ENCODE measurements at places on chromosomes 2 and 18.
A peak's percentile ranks its signal among the peaks of the same experiment; 100 is the strongest.

- peak; percentile 54 for DNase-seq
These were observed 10.3 kb upstream of the CHST10 start for GRCh38 chr2:100427627-100428258.

- no peak for DNase-seq
These were observed 4.9 kb downstream of the KCNIP3 start for GRCh38 chr2:95301876-95302641.

- DNase-seq = no peak
These were observed 143.7 kb downstream of the LRATD1 start for GRCh38 chr2:14776216-14776615.

DNA sequence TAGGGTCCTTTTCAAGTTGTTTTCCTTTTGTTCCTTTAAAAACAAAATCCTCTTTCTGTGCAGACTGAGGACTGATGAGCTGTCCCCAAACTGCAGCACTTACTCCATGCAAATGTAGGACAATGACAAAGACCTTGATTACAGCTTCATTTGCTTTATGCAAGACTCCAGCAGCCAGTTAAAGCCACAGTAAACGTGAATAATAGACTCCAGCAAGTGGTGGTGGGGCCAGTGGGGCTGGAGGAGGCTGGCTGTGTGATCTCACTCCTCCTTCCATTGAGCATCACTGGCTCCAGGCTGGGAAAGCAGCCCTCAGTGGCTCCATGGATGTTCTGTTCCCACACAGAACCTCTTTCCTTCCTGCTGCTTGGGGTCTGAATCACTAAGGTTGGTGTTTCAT, 306.0 kb upstream of the CELF4 start:
- no peak for DNase-seq

- DNase-seq = no peak
These were observed 55.9 kb upstream of the EPAS1 start for GRCh38 chr2:46241344-46241743.

GRCh38 chr18:39208729-39209128, 1643.1 kb upstream of the CELF4 start:
- no peak for DNase-seq

- DNase-seq = no peak
These were observed 10.1 kb upstream of the GRHL1 start for GRCh38 chr2:9941196-9941995.

DNA sequence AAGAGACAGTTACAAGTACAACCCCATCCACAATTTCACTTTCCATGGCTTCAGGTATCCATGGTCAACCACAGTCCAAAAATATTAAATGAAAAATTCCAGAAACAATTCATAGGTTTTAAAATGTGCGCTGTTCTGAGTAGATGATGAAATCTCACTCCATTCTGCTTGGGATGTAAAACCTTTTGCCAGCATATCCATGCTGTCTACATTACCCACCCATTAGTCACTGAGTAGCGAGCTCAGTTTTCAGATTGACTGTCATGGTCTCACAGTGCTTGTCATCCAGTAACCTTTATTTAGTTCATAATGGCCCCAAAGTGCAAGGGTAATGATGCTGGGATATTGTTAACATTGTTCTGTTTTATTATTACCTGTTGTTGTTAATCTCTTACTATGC, 40.5 kb downstream of the SMAD4 start:
- no peak for DNase-seq

DNA sequence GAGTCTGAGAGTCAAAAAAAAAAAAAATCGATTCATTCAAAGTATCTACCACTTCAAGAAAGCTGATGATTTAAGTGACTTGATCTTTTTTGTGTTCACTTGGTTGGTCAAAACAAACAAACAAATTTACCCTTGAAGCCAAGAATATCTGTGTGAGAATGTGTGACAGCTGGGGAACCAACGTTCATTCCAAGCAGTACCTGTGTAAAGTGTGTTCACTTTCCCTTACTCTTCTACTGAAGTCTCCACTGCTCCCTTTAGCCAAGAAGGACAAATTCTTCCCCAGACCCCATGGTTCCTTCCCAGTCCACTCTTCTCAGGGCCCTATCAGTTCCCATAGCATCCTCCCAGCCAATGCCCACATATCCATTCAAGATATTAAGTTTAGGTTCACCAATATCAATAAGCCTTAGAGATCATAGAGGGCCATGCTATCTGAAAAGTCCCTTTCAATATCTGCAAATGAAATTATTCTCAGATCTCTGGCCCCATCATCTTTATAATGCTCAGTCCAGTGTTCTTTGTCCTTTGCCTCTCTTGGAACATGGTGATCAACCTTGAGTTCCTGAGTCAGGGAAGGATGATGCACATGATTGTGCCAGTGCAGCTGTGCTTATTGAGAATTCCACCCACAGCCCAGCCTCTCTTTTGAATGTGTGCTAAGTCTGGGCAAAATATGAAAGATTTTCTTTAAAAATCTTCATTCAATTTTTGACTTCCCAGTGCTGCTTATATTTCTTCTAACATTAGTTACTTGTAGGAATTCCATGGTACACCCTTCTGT, 82.8 kb upstream of the DTNA start:
- DNase-seq = no peak

DNA sequence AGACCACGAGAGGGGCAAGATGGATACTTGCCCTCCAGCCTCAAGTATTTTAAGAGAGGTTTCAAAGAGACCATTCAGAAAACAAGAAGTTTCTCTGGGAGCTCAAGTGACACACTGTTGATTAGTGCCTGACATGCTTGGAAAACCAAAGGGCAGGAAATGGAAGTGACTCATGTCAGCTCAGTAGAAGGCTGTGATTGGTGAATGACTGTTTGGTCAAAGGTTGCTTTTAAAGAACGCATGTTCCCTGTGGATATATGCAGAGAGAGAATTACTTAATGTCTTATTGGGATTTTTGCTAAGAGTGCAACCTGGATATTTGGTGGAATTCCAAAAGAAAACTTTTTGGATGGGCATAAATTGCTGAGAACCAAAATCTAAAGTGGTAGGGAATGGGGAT, 549.9 kb downstream of the XIRP2 start:
- no peak for DNase-seq

GRCh38 chr18:67864677-67865340, 348.3 kb upstream of the DSEL start:
- no peak for DNase-seq

GRCh38 chr2:171158036-171158789, 2.5 kb downstream of the TLK1 start:
- DNase-seq = no peak

DNA sequence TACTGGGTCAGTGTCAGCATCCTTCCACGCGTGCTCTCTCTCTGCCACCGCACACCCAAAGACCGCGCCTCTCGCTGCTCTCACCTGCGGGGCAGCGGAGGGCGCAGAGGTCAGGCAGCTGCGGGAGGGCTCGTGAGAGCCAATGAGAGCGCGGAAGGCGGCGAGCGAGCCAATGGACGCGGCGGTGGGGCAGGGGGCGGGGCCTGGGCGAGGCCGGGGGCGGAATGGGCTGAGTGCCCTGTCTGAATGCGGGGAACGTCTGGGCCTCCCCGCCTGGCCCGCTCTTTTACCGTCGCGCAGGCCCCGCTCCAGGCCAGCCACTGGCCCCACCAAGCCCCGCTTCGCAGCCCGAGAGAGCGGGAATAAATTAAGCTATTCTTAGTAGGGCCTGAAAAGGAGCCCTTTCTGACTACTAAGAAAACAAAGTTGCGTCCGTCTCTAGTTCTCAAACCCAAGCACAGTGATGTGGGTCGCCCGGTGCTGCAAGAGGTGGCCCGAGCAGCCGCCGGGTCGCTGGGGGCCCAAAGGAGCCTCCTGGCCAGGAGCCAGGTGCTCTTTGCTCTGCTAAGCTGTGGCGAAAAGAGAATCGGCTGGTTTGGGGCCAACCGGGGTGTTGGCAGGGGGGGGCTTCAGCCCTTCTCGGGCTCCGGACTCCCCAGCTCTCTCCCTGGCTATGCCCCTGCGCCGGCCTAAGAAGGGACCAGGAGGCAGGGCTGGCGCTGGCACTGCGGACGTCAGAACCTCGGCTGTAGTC, 81.1 kb upstream of the GLI2 start:
- no peak for DNase-seq

- DNase-seq = no peak
These were observed 27.5 kb downstream of the TFCP2L1 start for GRCh38 chr2:121257480-121257840.

GRCh38 chr18:2629003-2629402, 26.5 kb upstream of the SMCHD1 start:
- DNase-seq = no peak

GRCh38 chr2:143786026-143786765, 657.0 kb downstream of the ARHGAP15 start:
- no peak for DNase-seq

- DNase-seq = no peak
These were observed 478.5 kb upstream of the TNP1 start for GRCh38 chr2:217338306-217338916.

GRCh38 chr2:19893520-19894133, 8.2 kb downstream of the TTC32 start:
- DNase-seq = no peak

DNA sequence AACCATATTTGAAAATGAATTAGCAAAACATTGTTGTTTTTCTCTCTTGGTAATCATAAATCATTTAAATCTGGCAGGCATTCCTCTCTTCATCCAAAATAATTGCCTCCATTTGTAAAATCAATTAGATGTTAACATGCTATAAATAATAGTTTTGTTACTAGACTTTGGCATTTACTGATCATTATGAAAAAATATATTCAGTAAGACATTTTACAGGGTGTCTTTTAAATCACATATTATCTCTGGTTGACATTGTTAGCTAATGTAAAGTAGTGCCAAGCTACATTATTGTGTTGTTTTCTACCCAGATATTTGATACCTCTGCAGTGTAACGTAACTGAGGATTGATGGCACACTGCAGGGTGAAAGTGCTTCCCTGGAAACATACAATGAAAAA, 31.8 kb upstream of the DLX1 start:
- DNase-seq = no peak

GRCh38 chr18:50058731-50059130, 136.2 kb downstream of the MYO5B start:
- no peak for DNase-seq

- no peak for DNase-seq
These were observed 1293.9 kb upstream of the LRRTM1 start for GRCh38 chr2:81598453-81598852.

- DNase-seq = no peak
These were observed 238.9 kb downstream of the CYP26B1 start for GRCh38 chr2:71908798-71909197.

Measured in CD4-positive, alpha-beta T cell treated with Interleukin-2 at 100 ng/mL for 4 hours (primary cell).